Adrenal gland (tissue), 19 donors: ENCODE measurements at places on chromosomes 1 and 21. TPM values are rescaled to one million over a fixed set of nuclear protein-coding genes. Genes with fewer than 3 reads are reported as not detected.

- H3K4me1 ChIP-seq: no peaks in the 10 kb centered on the region
- no peak overlapping the region for H3K4me3 ChIP-seq
- DNase-seq: no peak
- H3K36me3 ChIP-seq: no peaks in the 10 kb centered on the region
- no peak overlapping the region for H3K27ac ChIP-seq
Measured at GRCh38 chr1:115890580-115890979, 49.7 kb upstream of the NHLH2 start.

Gene TNNT2
- total RNA-seq: 1.8 TPM

Gene PLPPR5
- total RNA-seq: 0.41 TPM

Gene SPATC1L
- 16.8 TPM for total RNA-seq

Gene KMO
- 1.9 TPM for total RNA-seq
